ENCODE measurements at places on chromosomes 12 and 14.

DNA sequence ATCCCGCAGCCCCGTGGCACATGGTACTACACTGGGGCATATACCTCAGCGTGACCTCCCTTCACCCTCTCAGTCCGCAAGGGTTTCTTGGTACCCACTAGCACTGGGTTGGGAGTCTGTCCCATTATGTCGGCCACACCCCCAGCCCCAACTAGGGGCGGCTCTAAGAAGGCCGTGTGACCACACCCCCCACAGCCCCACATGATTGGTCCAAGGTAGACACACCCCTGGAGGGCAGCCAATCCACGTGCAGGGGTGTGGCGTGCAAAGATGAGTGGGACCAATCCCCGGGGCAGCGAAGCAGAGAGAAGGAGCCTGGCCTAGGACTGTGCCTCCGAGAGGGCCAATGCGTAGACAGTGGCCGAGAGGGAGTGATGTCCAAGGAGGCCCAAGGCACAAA lies 34.6 kb upstream of the BEGAIN start:
- DNase-seq, result no peak

DNA sequence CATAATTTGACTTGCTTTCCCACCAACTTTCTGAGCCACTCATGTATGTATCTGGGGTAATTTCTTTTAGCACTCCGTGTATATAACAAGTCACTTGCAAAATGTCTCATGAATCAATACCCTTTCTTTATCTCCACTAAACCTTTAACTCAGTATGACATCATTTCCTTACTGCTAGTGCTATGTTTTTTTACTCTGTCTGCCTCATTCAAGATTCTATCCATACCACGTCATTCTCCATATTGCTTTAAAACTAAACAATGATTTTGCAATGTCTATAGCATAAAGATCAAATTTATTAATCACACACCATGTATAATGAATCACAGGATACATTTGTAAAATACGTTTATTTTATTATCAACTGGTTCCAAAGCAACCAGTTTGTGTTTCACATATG lies 178.2 kb downstream of the PIK3C2G start:
- DNase-seq, result peak; percentile 11

DNA sequence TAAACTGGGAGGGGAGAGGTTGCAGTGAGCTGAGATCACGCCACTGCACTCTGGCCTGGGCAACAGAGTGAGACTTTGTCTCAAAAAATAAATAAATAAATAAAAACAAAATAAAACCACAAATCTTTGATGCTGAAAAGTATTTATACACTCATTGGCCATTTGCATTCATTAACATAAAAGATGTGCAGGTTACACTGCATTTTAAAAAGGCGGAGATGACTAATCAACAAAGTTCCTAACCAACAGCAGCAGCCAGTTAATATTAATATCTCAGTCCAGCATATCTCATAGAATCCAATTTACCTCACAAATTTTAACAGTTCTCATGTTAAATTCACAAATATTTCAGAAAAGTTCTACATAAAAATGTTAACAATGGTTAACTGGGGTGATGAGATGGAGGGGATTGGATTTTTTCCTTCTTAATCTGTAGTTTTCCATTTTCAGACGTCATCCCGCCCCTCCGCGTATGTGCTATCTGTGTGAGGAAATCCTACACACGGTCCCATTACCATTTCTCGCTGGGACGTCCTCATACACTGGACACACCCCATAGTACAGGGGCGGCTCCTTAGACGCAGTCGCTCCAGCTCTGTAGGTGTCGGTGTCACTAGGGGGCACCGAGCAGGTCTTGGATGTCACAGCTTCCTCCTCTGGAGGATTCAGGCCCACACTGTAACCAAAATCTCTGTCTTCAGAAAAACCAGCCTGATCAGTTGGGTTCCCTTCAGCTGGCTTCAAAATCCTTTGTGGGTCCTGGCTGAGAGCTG lies 7.3 kb downstream of the ANKLE2 start:
- DNase-seq, result no peak

GRCh38 chr12:74171478-74171909 lies 366.1 kb upstream of the ATXN7L3B start:
- DNase-seq, result no peak

GRCh38 chr12:8844665-8845064 lies 22.2 kb downstream of the A2ML1 start:
- DNase-seq, result no peak

DNA sequence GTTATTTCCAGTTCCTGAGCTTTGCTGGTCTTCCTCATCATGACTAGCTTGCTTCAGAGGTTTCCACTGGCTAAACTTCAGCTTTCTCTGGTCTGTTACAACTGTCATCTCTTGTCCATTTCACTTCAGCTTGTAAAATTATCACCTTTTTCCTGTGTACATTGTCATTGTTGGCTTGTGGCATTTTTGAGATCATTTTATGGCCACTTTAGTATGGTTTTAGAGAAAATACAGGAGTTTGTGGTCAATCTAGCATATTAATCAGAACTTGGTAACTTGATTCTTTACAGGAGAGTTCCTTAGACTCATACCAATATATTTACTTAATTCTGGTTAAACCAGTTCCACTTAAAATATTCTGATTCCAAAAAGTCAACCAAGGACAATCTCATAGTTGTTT lies 235.9 kb upstream of the KITLG start:
- no peak for DNase-seq

DNA sequence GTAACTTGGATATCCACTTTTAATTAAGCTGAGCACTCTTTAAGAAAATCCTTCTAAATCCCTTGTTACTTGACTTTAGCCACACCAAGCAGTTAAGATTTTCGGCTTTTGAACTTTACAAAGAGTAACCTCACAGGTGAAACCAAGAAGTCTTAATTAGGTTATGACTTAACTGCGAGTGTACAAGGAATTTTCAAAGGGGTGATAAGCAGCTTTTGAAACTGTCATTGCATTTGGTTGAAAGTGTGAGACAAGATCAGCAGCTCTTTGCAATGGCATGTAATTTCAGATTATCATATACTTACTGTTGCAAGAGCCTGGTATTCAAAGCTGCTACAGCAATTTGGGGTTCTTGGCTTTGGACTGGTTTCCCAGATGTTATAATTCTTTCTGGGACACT lies 137.5 kb downstream of the TMEM117 start:
- no peak for DNase-seq

- no peak for DNase-seq
Measured at GRCh38 chr14:91277546-91278382, 33.3 kb upstream of the GPR68 start.

DNA sequence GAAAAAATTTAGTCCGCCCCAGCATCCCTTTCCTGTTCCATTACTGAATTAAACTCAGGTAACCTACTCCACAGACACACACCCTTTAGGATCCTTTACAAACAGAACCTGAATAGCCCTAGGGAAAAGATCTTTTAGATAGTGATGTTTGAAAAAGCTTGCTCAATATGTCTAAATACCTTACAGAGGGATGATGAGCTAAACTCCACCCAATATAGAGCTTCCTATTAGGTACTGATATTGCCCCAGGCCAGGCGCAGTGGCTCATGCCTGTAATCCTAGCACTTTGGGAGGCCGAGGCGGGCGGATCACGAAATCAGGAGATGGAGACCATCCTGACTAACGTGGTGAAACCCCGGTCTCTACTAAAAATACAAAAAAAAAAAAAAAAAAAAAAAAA lies 50.1 kb downstream of the FERMT2 start:
- DNase-seq, result no peak

- DNase-seq, result no peak
Measured at GRCh38 chr14:74984236-74985027, 18.3 kb upstream of the EIF2B2 start.

- DNase-seq, result no peak
Measured at GRCh38 chr12:52585066-52585465, 11.4 kb upstream of the KRT74 start.

DNA sequence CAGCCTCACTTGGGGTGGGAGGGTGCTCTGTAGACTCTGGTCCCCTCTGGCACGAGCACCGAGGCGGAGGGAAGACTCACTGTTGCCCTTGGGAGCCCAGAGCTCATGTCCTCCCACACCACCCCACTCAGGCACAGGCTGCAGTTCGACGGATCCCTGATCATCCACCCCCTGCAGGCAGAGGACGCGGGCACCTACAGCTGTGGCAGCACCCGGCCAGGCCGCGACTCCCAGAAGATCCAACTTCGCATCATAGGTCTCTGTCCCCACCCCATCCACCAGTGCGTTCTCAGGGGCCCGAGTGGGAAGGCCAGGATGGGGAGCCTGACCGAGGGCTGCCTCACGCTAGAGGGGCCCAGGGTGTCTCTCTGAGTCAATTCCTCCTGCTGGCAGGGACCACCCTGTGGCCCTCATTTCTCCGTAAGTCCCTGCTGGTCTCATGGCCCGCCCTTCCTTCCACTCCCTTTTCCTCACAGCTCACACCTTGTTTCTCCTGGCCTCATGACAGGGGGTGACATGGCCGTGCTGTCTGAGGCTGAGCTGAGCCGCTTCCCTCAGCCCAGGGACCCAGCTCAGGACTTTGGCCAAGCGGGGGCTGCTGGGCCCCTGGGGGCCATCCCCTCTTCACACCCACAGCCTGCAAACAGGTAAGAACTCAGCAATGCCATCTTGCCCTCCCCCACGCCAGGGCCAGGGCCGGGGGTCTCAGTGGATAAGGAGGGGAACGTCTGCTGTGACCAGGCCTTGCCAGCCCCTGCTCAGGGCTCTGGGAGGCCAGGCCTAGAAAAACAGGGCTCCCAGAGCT lies 27.0 kb downstream of the PAPLN start:
- no peak for DNase-seq

DNA sequence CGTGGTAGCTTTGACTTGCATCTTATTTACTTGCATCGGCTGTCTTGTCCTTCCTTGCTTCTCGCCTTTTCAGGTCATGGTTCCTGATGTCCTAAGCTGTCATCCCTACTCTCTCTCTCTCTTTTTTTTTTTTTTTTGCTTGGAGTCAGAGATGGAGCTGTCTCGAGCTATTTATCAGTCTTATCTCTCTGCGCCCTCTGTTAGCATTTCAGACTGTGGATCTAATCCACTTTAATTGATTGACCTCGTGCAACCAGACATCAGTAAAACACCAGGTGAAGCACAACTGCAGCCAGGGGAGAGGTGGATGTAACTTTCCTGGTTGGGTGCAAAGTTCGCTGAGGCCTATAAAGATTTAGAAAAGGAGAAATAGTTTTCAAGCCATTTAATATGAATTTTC lies 554.8 kb downstream of the DIO2 start:
- no peak for DNase-seq

- no peak for DNase-seq
Measured at GRCh38 chr12:92257261-92257660, 111.6 kb upstream of the BTG1 start.

Data from fibroblast of skin of scalp (primary cell).